ENCODE measurements at places on chromosomes 3 and 15.

DNA sequence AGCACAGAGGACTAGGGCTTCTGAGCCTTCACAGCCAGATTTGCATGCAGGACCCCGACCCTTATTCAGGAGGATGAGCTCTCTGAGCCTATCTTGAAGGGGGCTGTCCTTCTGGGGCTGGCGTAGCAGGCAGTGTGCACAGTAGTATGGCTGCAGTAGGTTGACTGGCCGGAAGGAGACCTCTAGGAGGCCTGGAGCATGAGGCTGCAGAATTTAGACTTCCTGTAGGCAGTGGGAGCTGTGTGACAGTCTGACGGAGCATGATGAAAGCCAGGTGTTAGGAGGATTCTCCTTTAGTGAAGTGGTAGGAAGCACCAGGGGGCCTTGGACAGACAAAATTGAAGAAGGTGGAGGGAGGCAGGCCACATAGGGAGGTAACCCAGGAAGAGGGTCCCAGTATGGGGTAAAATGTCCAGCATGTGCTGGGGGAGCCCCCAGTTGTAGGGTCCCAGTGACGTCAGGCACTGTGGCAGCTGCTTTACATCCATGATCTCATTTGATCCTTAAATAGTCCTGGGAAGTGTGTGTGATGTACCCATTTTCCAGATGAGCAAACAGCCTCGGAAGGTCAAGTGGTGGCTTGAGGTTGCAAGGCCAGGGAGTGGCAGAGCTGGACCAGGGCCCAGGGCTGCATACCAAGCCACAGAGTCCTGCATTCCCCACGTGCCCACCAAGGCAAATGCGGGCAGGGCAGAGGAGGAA is 36.1 kb downstream of the SPSB4 start:
- DNase-seq = no peak

DNA sequence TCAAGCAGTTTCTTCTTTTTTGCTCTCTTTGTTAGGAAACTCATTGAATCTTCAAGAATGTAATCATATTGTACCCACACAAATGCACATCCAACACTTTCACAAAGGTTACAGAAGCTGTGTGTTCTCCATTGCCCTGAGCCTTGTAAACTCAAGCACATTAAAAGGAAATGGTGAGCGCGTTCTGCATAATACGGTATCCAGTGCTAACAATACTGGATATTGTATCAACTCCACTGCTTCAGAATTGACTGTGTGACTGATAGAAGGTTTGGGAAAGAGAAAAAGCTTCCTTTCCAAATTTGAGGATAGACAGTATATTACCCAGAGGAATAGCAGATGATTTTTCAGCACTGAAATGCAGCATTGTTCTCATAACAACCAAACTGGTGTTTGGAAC is 268.9 kb upstream of the RBMS3 start:
- DNase-seq = no peak

DNA sequence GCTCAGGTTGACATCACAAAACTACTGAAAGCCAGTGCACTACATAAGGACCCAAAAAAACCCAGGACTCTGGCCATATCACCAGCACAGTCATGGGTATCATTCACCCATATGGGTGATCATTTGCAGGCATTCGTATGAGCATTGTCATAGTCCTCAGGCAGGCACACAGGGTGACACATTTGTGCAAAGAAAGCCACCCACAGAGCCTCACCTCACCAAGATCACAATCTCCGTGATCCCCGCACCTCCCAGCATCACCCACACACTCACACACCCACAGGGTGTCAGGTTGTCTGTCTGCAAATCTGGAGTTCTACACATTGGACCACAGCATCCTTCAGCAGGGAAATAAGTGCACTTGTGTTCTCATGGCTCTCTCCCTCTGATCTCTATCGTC is 166.0 kb upstream of the LPP start:
- peak; percentile 39 for DNase-seq

DNA sequence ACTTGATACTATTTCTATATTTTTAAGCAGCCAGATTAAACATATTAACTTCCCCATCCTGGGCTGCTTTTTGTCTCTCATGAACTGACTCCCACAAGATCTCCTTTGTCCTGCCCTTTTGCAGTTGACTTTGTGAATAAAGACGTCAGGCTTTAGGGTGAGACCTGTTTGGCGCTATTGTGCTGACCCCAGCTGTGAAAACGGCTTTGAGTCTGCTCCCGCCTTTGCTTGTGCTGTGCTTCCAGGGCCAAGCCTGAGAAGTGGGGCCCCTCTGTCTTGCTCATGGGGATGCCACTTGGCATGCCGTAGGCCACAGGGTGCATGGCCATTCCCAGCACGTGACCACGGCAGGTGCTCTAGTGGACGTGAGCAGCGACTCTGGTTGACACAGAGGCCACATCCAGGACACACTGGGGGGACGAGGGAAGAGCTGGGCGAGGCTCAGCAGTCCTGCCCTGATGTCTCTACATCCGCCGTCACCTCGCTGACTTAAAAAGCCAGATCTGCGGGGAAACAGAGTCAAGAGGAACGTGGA is 268.9 kb upstream of the LYSMD4 start:
- no peak for DNase-seq

DNA sequence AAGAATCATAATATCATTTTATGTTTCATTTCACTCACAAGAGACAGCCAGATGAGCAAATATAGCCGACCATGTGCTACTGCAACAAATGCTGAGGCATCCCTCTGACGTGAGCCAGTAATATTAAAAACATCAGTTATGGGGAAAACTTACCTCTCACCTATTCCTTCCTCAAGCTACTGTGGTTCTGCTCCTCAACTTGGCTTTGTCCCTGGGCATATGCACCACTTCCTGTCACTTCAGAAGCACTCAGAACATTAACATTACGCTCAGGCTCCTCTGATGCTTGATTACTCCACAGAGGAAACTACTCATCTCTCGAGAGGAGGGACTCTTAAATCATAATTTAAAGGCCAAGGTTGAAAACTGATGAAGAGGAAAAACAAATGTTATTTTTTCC is 457.0 kb upstream of the ALCAM start:
- DNase-seq = no peak

DNA sequence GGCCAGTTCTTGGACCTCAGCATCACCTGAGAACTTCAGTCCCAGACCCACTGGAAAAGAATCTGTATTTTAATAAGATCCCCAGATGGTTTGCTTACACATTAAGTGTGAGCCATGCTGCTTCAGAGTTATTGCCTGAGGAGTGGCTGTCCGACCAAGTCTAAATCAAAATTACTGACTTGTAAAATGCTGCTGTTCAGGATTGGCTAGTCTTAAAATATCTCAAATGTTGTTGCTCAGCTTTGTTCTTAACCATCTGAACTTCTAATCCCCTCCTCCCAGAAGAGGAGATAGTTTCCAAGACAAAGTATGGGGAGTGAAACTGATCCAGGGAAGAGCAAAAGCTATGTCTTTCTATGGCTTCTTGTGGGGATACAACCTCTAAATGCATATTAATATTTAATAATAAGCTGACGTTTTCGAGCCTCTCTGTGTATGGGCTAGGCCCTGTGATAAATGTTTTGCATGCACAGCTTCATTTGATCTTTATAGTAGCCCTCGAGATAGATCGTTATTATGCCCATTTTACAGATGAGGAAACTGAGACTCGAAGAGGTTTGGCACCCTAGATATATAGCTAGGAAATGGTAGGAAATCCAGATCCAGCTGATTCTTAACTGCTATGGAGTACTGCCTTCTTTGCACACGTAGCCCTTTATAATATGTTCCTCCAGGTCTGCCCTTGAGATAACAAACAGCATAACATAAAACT is 52.2 kb downstream of the DNASE1L3 start:
- DNase-seq = no peak

DNA sequence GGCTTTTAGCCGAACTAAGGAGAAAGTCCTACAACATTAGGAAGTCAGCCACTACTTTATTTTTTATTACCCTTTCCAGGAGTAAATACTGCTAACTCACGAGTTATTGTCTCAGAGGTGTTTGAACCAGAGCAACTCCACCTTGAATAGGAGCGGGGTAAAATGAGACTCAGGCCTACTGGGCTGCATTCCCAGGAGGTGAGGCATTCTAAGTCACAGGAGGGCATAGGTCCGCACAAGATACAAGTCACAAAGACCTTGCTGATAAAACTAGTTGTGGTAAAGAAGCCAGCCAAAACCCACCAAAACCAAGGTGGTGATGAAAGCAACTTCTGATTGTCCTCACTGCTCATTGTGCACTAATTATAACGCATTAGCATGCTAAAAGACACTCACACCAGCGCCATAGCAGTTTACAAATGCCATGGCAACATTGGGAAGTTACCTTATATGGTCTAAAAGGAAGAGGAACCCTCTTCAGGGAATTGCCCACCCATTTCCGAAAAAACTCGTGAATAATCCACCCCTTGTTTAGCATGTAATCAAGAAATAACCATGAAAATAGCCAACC is 555.9 kb downstream of the IGSF11 start:
- no peak for DNase-seq

DNA sequence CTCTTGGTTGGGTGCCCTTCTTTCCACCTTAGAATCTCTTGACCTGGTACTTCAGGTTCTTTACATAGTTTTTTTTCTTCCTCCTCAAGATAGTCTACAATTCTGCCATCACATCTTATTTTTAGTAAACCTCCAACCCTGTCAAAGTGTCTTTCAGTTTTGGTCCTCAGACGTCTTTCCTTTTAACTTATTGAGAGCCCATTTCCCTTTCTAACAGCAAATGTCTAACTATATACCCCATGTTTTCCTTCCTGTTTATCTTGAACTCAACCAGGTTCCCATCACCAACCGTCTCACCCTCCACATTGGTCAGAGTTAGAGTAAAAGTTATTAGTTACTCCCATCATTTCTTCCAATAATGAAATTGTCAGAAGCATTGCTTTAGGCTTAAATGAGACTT is 10.4 kb downstream of the KBTBD12 start:
- DNase-seq = no peak

- DNase-seq = no peak
Measured at GRCh38 chr3:32817558-32818228, at the start of gene TRIM71. TSS of gene TRIM71 (plus strand) at chr3:32817997. CDS start at chr3:32818081, 84 bp downstream.

DNA sequence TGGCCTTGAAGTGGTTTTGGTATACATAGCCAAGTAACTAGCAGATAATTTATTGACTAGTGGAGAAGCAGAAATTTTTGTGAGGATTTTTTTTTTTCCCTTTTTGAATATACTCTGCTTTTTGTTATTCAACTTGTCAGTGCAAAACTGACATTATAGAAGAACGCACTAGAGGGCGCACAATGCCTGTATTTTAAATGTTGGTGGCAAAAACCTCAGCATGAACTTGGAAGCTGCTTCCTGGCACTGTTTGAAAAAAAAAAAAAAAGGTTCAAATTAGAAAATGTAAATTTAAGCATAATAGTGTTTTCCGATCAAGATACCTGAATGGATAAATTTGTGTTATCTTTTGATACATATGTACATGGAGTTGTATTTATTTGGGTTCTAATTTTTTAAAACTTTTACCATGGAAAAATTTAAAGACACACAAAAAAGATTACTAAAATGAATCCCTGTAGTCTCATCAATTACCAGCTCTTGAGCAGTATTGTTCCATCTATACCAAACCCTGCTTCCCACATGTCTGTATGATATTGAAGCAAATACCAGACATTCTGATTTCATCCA is 56.0 kb downstream of the SLC25A26 start:
- DNase-seq = peak; percentile 47

DNA sequence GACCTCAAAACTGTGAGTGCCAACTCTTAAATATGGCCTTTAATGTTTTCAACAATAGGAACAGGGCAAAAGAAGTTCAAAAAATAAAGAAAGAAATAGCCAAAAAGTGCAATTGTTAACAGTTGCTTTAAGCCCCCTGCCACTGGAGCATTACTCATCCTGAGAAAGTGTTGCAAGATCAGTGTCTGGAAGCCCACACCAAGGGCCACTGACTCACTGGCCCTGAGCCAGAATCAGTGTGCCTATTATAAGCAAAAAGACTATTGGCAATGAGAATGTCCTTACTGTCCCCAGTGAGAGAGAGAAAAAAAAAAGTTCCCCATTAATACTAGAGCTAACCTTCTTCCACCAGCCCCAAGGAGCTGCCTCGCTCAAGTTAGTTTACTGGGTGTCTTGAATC is 480.1 kb upstream of the ZNF385D start:
- DNase-seq = no peak

GRCh38 chr3:49007771-49008528 is 759 bp downstream of the WDR6 start:
- peak; percentile 73 for DNase-seq

- no peak for DNase-seq
Measured at GRCh38 chr15:94655249-94655880, 424.0 kb downstream of the MCTP2 start.

DNA sequence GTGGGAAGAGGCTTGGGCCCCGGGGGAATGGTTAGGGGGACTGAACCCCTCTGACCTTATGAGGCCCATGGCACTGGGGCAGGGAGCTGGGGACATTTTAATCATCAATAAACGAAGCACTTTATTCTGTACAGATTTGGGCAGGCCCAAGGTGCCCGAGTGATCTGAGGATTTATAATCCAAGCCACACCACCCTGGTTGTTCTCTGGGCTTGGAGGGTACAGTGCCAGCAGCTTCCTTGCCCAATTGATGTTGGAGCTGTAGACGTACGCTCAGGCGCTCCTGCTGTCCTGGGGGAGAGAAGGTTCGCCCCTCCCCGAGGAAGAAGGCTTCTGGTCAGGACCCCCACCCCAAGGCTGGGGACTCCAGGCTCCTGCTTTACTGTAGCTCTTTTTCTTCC is 12.5 kb downstream of the ZBTB47 start:
- no peak for DNase-seq

DNA sequence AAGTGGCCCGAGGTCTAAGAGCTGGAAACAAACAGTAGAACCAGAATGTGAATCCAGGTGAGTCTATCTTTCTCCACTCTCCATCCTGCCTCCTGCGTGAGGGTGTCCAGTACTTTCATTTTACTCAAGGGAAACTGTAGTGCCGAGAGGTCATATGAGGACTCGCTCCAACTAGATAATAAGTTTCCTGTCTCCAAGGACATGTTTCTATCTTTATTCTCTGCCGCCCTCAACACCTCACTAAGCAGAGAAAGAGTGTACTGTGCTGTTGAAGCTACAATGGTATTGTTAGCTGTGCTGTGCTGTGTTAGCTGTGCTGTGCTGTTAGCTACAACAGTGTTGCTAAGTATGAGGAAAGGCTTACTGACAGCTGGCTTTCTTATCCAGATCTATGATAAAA is 137.9 kb upstream of the COL8A1 start:
- DNase-seq = no peak

GRCh38 chr3:64223791-64224745 is 1.2 kb downstream of the PRICKLE2 start:
- no peak for DNase-seq
